ENCODE measurements at places on chromosomes 7 and 10.

DNA sequence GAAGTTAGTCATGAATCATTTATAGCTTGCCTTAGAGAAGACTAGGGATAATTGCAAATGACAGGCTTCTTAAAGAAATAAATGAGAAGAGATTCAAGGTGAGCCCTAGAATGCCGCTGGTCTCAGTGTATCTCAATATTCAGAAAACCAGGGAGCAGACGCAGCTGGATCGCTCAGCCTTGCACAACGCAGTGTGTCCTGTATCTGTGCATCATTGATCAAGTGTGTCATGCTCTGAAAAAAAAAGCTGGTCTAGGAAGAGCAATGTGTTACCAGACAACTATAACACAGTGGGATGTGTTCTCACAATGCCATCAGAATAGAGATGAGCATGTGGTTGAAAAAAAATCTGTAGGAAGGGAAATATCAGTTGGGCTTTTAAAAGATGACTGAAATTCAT, 230.1 kb downstream of the CALN1 start:
- DNase-seq = no peak

GRCh38 chr7:121334875-121335648, 6.3 kb downstream of the WNT16 start:
- no peak for DNase-seq

GRCh38 chr10:13820119-13820963, 233.6 kb downstream of the PRPF18 start:
- no peak for DNase-seq

GRCh38 chr10:98694014-98694413, 247.3 kb upstream of the HPS1 start:
- no peak for DNase-seq

- no peak for DNase-seq
Observed at GRCh38 chr7:158602905-158603772, 15.5 kb upstream of the PTPRN2 start.

- no peak for DNase-seq
Observed at GRCh38 chr10:77436257-77436975, 201.2 kb downstream of the KCNMA1 start.

DNA sequence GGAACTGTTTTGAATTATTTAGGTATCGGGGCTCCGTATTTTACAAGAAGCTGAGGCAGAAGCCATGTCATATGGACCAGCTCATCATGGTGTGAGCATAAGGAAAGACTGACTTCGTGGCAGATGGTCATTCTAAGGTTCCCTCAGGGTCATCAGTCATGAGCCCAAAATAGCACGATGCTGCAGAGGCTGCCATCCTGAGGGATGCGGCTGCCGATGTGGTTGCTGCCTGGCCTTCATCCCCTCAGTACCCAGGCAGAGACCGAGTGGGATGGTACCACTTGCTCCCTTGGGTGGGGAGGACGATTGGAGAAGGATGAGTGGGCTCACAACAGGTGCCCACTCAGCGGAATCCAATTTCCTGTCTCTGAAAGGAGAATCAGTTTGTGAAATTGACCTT, 490.3 kb downstream of the SDK1 start:
- no peak for DNase-seq

DNA sequence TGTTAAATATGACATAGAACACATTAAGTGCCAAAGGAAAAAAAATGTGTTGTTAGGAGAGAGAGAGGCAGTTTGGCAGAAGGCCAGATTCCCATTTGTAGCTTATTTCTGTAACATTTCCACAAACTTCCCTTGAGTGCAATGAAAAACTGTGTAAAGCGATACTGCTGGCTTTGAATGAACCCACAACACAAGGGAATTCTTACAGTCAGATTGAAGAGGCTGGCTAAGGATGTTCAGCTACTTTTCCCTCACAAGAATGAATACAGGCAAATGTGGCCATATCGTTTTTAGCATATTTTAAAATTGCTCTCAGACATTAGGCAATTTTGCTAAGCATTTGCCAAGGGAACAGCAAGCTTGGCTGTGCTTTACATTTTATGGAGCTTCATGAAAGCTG, 614.1 kb upstream of the FZD8 start:
- DNase-seq = no peak

DNA sequence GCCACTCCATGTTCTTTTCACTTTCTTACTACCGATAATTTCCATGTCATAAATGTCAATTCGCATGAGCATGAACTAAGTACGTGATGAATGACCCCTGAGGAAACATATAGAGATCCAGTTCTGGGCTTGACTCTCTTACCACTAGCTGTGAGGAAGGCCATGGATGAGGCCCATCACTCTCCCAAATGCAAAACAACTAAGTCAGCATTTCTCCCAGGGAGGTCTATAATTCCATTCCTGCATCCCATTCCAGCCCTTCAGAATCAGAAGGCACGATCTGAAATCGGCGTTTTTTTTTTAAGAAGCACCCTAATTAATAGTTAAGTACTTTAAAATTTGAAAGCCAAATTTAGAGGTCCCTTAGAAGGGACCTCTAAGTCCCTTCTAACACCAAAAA, 116.5 kb downstream of the CABCOCO1 start:
- DNase-seq = no peak

- no peak for DNase-seq
Observed at GRCh38 chr10:119507115-119507514, 35.4 kb downstream of the RGS10 start.

DNA sequence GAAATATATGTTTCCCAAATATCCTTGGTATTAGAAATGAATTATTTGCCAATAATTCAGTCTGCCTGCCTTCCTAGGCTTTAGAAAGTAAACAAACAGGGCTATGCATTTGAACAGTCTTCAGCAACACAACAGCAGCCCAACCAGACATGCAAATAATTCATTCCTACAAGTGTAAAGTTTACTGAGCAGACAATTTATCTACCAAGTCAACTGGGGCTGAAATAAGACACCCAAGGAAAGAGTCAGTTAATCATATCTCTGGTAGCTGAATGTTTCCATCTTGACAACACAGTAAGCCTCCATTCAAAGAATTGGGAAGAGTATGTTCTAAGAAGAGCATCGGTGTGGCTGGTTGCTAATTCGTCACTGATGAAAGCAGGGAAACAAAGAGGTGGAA, 38.4 kb downstream of the AIFM2 start:
- no peak for DNase-seq

GRCh38 chr7:66219805-66220204, 14.7 kb downstream of the TPST1 start:
- DNase-seq = no peak

GRCh38 chr10:18195060-18195799, 55.0 kb downstream of the CACNB2 start:
- DNase-seq = no peak

DNA sequence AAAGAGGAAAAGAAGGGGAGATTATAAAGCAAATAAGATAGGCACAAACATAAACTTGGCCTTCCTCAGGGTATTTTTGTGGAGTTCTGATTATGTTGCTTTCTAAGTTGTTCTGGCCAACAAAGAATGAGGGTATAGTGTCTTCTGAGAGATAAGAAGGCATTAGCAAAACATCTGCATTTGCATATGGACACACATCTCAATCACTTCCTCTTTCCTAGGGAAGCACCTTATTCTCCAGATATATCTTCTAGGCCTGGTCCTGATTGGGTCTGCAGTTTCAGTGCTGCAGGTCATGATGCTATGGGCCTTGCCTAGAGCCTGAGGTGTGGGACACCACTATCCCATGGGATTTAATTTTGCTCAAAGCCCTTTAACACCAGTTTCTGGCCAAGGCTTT, 308.8 kb upstream of the PHYHIPL start:
- no peak for DNase-seq

GRCh38 chr10:97570146-97570788, 2.3 kb upstream of the ANKRD2 start:
- no peak for DNase-seq

DNA sequence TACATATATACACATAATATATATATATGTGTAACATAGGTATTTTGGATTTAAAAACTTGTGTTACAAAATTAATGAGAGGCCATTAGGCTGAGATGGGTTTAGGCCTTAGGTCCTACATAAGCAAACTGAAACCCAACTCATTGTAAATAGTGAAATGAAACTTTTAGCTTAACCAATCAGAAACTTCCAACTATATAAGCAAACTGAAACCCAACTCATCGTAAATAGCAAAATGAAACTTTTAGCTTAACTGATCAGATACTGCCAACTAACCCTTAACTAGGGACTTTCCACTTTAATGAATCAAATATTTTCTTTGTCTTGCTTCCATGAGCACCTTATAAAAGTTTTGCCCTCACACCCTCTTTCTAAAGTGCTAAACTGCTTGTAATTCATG, 17.3 kb upstream of the SAMD9L start:
- DNase-seq = no peak

- no peak for DNase-seq
Observed at GRCh38 chr7:106982415-106982814, 62.1 kb upstream of the PRKAR2B start.

- DNase-seq = no peak
Observed at GRCh38 chr10:100724531-100725027, 20.8 kb upstream of the PAX2 start.

GRCh38 chr7:35530124-35531109, 164.5 kb downstream of the HERPUD2 start:
- DNase-seq = no peak

DNA sequence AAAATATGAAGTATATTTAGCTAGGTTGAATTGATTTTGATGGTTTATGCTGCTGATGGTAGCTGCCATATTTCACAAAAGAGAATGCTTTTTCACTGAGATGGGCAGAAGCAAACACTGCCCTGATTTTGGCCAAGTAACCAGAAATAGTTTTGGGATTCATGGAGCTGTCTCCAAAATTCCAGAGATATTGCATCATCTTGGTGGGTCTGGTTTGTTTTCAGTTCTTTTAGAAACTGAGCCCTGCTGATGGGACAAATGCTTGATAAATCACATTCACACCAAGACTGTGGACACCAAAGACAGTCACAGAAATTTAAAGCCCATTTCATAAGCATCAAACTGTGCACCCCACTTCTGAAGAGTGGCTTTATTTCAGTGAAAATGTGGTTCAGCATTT, 140.5 kb downstream of the BICC1 start:
- DNase-seq = no peak

DNA sequence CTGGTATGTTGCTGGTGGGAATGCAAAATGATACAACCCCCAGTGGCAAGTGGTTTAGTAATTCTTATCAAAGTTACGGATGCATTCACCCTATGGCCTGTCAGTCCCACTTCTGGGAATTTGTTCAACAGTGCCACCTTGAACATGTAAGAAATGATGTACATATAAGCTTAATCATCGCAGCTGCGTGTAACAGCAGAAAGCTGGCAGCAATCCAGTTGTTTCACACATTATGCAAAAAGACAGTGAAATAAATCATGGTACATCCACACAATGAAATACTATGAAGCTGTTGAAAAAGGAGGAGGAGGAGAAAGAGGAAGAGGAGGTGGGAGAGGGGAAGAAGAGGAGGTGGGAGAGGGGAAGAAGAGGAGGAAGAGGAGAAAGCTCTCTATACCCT, 76.2 kb upstream of the MYL10 start:
- DNase-seq = no peak

DNA sequence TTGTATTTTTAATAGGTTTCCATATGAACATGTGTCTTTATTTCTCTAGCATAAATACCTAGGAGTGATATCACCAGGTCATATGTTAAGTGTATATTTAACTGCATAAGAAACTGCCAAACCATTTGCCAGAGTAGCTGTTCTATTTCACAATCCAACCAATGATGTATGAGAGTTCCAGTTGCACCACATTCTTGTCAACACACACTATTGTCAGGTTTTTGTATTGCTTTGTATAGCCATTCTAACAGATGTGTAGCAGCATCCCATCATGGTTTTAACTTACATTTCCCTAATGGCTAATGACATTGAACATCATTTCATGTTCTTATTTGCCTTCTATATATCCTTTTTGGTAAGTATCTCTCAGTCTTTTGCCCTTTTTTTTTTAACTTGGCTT, 4.1 kb downstream of the CUZD1 start:
- no peak for DNase-seq

DNA sequence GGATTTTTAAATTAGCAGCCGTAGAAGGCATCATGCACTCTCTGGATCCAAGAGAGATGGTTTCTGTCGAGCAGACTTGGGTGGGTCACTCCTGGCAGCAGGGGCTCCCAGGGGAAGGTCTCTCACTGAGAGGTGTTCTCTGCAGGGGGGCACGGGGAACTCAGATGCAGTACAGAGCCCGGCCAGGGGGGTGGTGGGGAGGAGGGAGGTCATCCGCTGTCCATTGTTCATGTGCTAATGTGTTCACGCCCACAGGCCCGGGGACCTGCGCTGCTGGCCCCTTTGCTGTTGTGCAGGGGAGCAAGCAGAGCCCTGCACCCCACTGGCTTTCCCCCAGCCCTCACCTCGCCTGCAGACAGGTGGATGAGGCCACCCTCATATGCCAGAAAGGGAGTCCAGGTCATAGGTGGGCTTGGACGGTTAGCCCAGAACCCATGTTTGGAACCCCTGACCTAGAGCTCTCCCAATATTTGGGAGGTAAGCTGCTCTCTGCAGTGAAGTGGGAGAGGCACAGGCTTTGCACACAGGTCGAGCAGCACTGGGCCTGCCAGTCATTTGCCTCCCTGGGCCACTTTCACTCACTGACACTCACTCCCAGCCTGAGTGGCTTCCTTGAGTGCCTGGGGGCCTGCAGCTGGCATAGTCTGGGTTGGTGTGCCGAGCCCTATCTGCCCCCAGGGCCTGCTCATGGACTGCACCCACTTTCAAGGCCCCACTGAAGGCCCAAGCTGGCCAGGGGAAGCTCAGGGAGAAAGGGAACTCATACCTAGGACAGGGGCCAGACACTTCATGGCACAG, 12.6 kb upstream of the TBRG4 start:
- DNase-seq = no peak

DNA sequence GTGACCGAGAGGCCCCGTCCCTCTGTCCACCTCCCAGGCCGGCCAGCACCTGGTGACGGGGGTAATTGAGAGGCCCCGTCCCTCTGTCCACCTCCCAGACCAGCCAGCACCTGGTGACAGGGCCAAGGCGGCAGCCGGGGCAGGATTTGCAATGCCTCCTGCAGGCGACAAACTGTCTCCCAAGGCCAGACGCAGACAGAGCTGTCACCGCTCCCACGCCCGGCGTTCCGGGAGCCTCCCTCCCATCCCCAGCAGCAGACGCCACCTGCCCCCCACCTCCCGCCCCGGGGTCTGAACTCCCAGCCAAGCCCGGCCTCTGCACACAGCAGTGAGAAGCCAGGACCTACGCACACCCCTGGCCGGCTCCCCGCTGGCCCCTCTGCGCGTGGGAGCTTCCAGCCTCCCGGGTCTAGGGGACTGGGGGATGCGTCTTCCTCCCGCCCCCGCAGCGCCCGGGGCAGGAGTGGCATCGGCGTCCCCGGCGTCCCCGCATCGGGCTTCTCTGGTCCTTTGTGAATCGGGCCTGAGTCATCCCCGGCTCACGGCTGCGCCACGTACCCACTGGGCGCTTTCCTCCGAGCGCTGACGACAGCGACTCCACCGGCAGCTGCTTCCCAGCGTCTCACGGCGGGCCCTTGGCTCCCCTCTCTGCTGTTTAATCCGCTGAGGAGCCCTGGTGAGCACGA, 95.1 kb upstream of the DIP2C start:
- no peak for DNase-seq

DNA sequence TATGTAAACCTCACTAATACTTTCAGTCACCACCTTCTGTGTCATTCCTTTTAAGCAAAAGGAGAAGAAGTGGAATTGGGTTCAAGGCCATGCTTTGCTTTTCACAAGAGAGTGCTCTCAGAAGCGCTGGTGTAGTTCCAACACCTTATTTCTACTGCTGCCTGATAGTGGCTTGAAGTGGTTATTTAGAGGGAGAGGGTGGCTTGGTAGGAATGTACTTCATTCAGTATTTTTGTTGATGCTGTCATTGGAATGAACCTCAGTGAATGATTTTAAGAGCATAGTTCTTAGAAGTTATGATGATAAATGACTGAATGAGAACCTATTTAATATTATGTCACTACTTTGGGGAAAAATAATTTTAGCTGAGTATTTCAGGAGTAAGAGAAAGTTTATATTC, 396.7 kb downstream of the EXOC4 start:
- no peak for DNase-seq
